COR-L47 (cell line): ENCODE measurements at places on chromosomes 5 and 9.

DNA sequence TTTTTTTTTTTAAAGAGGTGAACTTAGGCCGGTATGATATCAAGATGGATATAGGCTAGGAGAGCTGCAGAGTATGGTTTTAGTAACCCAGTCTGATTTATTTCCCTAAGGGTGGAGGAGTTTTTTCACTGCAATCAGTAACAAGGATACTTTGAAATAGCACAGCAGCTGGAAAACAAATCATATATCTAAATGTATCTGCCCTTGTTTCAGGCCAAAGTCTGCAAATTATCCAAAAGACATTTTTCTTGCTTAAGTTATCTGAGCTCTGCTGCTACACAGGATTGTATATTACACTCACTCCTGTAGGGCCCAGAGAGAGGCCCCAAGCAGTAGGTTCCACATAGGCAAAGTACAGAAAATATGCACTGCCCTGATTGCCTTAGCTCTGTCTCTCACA, 222.4 kb downstream of the NTRK2 start:
- no peak for DNase-seq

- no peak for DNase-seq
These were observed 192.7 kb downstream of the DAB2IP start for GRCh38 chr9:121844098-121844497.

- DNase-seq = no peak
These were observed 30.1 kb downstream of the OTULINL start for GRCh38 chr5:14611737-14612136.

- DNase-seq = no peak
These were observed 493.0 kb downstream of the CAAP1 start for GRCh38 chr9:26399556-26399955.

DNA sequence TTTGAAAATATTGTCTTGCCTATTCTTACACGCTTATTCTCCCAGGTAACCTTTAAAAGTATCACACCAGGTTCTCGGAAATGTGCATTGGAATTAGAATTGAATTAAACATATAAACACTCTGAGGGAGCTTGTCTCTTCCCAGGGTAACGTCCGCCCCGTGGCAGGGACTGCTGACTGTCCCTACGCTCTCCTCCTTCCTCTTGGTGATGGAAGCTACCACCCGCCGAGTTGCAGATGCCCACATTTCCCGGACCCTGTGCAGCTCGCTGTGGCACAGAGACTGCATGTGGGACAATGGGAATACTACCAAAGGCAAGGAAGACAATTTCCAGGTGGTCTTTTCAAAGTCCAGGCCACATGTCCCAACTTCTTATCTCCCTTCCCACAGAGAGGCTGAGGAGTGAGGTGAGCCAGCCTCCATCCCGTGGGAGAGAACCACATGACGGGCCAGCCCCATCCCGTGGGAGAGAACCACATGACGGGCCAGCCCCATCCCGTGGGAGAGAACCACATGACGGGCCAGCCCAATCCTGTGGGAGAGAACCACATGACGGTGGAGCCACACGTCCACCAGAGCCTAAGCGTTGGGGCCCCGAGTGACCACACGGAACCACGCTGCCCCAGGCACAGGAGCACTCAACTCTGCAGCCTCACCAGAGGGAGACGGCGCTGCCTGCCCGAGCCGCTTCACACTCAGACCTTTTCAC, 249.4 kb upstream of the IRX1 start:
- no peak for DNase-seq

DNA sequence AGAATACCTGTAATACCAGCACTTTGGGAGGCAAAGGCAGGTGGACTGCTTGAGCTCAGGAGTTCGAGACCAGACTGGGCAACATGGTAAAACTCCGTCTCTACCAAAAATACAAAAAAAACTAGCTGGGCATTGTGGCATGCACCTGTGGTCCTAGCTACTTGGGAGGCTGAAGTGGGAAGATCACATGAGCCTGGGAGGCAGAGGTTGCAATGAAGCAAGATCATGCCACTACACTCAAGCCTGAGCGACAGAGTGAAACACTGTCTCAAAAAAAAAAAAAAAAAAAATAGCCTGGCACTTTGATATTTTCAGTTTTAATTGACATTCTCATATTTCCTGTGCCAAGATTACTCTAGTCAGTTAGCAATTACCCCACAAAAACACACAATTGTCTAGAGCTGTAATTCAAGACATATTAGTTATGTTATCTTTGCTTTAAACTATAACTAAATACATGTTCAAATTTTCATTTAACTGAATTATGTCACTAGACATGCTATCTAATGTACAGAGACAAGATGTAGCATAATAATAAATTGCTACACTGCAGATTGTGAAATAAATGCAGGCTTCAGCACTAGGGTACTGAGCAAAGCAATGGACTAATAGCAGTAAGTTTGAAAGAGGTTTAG, 378.2 kb upstream of the GRAMD2B start:
- no peak for DNase-seq

GRCh38 chr5:180216646-180217171, 7.7 kb upstream of the RASGEF1C start:
- DNase-seq = no peak

- no peak for DNase-seq
These were observed 51.3 kb upstream of the GOLPH3 start for GRCh38 chr5:32225445-32225844.
